ENCODE measurements at places on chromosomes 5 and 9.
A peak's percentile ranks its signal among the peaks of the same experiment; 100 is the strongest.

- DNase-seq, result no peak
These were observed 377.4 kb downstream of the PTPRD start for GRCh38 chr9:10235376-10235775.

DNA sequence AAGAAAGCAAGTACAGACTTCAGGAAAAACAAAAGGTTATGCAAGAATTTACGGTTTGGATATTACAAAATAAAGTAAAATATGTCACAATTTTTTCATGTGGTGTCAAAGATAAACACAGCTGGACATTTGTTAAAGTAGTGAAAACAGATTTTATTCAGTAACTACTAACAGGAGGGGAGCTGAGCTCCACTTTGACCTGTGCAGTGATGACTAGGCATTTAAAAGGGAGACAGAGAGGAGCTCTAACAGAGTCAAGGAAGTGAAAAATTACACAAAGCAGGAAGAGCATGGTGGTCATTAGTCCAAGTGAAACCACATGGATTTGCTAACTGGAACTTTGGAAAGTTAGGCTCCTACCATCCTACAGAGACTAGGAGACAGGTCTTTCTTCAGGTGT is 263.6 kb upstream of the PCSK5 start:
- no peak for DNase-seq

GRCh38 chr5:155886311-155887031 is 440.5 kb upstream of the SGCD start:
- no peak for DNase-seq

GRCh38 chr9:4714266-4715016 is 26.6 kb downstream of the AK3 start:
- DNase-seq, result no peak

DNA sequence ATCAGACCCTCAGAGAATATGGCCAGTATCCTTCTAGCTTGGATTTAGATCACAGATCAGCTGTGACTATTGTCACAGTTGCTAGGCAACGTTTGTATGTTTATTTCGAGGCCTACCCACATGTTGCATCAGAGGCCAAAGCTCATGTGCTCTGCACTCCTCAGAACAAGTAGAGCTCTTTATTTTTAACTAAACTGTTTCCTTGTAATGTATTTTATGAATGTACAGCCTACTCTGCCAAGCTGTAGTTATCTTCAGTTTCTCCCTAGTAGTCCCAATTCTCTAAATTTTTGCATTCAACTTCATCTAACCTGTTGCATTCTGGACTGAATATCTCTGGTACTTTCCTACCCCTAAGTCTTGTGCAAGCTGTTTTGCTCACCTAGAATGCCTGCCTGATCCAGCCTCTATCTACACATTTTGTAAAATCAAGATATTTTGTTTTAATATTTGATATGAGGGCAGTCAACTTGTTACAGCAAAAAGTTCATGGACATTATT is 52.8 kb downstream of the CAST start:
- DNase-seq, result peak; percentile 59

DNA sequence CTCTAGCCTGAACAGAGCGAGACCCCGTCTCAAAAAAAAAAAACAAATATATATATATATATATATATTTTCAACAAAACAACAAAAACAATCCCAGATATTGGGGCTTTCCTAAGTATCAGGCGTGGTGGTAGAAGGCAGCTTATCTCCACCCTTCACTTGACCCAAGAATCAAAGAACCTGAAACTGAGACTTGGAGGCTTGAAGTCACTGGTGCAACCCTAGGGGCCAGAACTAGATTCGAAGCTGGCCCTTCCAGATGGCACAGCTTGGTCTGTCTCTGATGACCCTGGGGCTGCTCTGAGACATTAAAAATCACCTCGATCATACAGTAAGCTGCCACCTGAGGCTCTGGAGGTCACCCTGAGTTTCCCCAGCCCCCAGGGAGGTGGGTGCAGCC is 1.3 kb upstream of the KCNMB1 start:
- DNase-seq, result no peak

DNA sequence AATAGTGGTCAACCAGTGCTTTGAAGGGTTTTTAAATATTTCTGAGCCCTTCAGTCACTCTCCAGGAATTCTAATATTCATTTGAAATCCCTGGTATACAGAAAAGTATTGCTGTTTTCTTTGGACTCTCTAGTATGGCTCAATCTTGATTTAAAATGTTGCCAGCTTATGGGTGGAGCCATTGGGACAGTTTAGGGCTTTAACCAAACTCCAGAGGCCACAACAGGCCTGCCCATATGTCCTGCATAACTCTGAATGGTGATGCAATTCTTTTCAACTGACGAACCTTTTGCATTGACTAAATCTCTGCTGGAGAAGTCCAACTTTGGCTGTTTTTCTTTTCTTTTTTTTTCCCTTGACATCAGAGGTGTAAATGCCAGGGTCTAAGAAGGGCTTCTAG is 10.3 kb upstream of the ANKHD1 start:
- no peak for DNase-seq

- DNase-seq, result no peak
These were observed 67.0 kb upstream of the TGFBR1 start for GRCh38 chr9:99037769-99038483.

DNA sequence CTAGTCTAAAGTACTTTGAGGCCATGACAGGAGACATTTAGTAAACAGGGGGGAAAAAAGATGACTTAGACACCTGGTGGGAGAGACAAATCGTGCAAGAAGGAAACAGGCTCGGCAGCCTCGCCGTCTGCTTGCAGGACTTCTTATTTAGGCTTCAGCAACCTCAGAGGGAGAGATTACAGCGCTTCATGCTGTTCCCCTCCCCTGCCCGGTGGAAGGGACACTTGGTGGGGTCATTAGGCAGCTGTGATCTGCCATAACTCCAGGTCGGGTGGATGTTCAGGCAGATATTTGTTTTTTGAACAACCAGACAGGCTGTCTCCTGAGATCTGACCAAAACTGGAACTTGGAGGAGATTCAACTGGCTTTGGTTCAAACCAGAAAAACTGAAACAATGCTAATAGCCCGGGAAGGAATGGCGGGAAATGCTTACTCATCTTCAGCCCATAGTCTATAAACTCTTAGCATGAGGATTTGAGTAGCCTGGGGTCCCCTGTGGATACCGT is 38.1 kb upstream of the CD180 start:
- DNase-seq, result no peak

DNA sequence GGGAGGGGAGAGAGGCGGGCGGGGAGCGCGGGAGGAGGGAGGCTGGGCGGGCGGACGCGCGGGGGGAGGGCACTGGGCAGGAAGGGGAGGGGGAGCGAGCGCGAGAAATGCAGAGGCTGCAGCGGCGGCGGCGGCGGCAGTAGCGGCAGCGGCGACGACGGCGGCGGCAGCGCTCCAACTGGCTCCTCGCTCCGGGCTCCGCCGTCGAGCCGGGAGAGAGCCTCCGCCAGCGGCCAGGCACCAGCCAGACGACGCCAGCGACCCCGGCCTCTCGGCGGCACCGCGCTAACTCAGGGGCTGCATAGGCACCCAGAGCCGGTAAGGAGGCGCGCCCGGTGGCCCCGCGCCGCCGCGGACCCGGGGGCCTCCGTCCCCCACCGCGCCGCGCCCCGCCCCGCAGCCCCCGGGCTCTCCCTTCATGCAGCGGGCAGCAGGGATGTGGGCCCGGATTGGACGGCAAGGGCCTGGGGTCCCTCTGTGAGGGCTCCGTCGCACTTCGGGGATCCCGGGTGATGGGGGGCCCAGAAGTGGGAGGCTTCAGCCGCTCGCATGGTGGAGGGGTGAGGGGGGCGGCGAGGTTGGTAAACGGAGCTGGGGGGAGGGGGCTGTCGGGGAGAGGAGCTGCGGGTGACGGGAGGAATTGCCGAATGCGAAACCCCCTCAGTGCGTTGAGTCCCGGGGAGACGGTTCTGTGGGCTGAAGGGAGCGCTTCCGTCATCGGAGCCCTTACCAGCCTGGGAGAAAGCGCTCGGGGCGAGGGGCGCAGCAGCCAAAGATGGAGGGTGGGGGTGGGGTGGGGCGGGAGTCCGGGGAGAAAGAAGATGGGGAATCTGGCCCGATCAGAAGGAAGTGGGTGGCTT is at the start of gene BASP1:
BASP1 (plus strand) TSS at position 139 of the 860 bp plus-strand sequence. CDS start 57,586 bp downstream, outside the sequence.
- peak; percentile 26 for DNase-seq

- no peak for DNase-seq
These were observed 66.2 kb downstream of the SIL1 start for GRCh38 chr5:139131921-139132432.

- no peak for DNase-seq
These were observed 5.5 kb downstream of the MVB12B start for GRCh38 chr9:126331964-126332748.
